ENCODE measurements at places on chromosomes 6 and 20. TPM values are rescaled to one million over a fixed set of nuclear protein-coding genes. Genes with fewer than 3 reads are reported as not detected.

ERVFRD-1 gene
- not detected for total RNA-seq

PAK1IP1 gene
- total RNA-seq, result 19.9 TPM

ZBTB46 gene
- 7.8 TPM for total RNA-seq

SRC gene
- 15.1 TPM for total RNA-seq

MBOAT1 gene
- total RNA-seq, result 2.2 TPM

TMEM170B gene
- 1.1 TPM for total RNA-seq

TRMT6 gene
- 8.1 TPM for total RNA-seq

GABRR1 gene
- not detected for total RNA-seq

RIPOR3 gene
- under 0.01 TPM for total RNA-seq

MUC21 gene
- not detected for total RNA-seq

LY6G5C gene
- total RNA-seq, result 1.1 TPM

MMS22L gene
- total RNA-seq, result 12.1 TPM

NKAPL gene
- total RNA-seq, result 0.85 TPM

SEL1L2 gene
- total RNA-seq, result not detected

SALL4 gene
- under 0.01 TPM for total RNA-seq

UFL1 gene
- 16.5 TPM for total RNA-seq

CRIP3 gene
- total RNA-seq, result not detected
